Endothelial cell of umbilical vein (primary cell): ENCODE measurements at places on chromosomes 3 and 15. TPM values are rescaled to one million over a fixed set of nuclear protein-coding genes. Genes with fewer than 3 reads are reported as not detected.

DNA sequence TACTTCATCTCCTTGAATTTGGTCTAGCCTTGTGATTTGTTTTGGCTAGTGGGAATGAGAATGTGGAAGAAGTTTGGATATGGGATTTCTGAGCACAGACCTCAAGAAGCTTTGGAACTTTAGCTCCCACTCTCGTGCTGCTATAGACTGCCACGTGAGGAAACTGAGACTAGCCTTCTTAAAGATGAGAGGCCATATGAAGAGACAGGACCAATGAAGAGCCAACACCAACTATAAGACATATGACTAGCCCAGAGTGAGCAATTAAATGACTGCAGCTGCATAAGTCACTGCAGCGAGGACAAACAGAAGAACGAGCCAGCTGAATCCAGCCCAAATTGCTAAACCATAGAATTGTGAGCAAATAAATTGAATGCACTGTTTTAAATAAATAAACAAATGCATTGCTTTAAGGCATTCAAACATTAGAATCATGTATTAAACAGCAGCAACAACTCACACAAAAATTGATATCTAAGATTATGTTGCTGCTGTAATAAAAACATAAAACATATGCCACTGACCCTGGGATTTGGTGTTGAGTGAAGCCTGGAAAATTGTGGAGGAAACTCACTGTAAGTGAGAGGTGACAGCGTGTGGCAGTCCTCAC is 15.7 kb upstream of the CNTN4 start:
- H3K36me3 ChIP-seq, result no peaks in the 10 kb centered on the region
- DNase-seq, result no peak
- H3K4me1 ChIP-seq, result no peaks in the 10 kb centered on the region
- no peak overlapping the region for H3K27ac ChIP-seq
- no peaks in the 10 kb centered on the region for H3K27me3 ChIP-seq

DNA sequence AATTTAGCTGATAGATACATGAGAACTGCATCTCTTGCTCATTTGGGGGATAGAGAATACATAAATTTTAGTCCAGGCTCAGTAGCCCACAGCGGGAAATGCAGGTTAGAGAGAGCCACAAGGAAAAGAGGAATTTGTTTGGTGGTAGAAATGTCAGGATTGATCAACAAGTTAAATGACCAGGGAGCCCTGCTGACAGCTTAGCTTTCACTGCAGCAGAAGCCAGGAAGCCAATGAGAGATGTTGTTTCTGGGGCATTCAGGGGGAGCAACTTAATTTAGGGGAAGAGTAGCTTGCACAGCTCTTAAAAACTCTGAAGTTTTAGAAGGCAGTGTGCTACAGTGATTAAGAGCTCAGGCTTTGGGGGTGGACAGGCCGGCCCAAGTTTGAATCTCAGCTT is 22.7 kb downstream of the ARHGEF26 start:
- no peak overlapping the region for H3K27ac ChIP-seq
- no peak overlapping the region for H3K4me3 ChIP-seq
- H3K4me1 ChIP-seq, result no peaks in the 10 kb centered on the region
- no peaks in the 10 kb centered on the region for H3K27me3 ChIP-seq
- H3K36me3 ChIP-seq, result no peaks in the 10 kb centered on the region

GRCh38 chr15:58336161-58336560 is 95.6 kb upstream of the LIPC start:
- H3K4me3 ChIP-seq, result no peak overlapping the region
- no peak overlapping the region for H3K27ac ChIP-seq
- H3K36me3 ChIP-seq, result no peaks in the 10 kb centered on the region
- H3K4me1 ChIP-seq, result peaks cover 17% of the 10 kb centered on the region
- no peak for DNase-seq

GRCh38 chr3:12782172-12782815 is 14.2 kb upstream of the CAND2 start:
- no peak overlapping the region for H3K27ac ChIP-seq
- H3K4me3 ChIP-seq, result no peak overlapping the region
- no peaks in the 10 kb centered on the region for H3K4me1 ChIP-seq
- DNase-seq, result no peak

DNA sequence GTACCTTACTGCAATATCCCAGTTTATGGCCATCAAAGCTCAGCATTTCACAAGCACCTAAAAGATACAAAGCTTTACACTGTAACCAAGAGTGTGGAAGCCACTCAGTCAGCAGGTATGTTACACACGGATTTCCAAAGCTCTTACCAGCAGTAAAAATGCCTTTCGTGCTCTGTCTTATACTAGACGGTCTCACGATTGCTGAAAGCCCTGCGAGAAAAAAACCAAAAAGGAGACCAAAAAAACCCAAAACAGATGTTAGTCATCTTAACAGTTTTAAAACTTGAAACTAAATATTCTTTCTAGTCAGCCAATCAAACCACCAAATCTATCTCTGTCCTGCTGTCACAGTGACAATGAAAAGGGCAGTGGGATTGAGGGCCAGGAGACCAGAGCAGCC is 39.0 kb downstream of the TAMM41 start:
- H3K27ac ChIP-seq, result no peak overlapping the region
- no peaks in the 10 kb centered on the region for H3K27me3 ChIP-seq
- H3K4me3 ChIP-seq, result no peak overlapping the region
- H3K36me3 ChIP-seq, result no peaks in the 10 kb centered on the region

DNA sequence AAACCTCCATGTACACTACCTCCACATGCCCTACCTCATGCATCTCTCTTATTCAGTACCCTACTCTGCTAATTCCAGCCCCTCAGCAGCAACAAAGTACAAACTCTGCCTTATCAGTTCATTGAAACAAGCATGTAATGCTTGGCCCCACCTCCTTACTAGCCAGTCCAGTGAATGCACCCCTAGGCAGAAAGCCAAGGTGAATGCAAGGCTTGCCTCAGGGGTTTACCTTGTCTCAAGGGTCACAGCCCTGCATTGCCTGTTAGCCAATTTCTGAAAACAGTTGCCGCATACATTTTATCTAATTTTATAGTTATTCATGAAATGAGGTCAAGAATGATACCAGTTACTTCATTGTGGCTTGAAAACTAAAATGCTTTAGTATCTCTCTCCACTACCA is 576.4 kb downstream of the FHIT start:
- H3K27me3 ChIP-seq, result no peaks in the 10 kb centered on the region
- H3K36me3 ChIP-seq, result no peaks in the 10 kb centered on the region
- no peaks in the 10 kb centered on the region for H3K4me1 ChIP-seq
- no peak for DNase-seq

DNA sequence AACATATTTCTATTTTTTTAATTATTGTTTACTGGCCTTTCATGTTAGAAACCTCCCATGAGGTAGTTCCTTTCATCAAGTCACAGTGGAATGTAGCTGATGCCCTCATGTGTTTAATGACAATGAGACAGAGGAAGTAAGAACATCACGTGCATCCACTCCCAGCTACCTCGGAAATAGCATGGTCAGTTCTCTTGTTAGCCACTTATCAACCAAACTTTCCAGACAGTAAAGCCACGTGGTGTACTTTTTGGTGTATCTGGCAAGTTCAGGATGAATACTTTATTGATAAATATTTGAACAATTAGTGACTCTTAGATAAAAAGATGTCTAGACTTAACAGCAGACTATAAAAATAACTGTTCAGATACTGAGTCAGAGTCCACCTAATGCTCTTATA is 781.7 kb downstream of the MECOM start:
- H3K36me3 ChIP-seq, result no peaks in the 10 kb centered on the region
- H3K27me3 ChIP-seq, result no peaks in the 10 kb centered on the region
- peaks cover 27% of the 10 kb centered on the region for H3K4me1 ChIP-seq
- H3K4me3 ChIP-seq, result no peak overlapping the region

- H3K36me3 ChIP-seq, result no peaks in the 10 kb centered on the region
- peaks cover 3% of the 10 kb centered on the region for H3K4me1 ChIP-seq
- no peaks in the 10 kb centered on the region for H3K27me3 ChIP-seq
- H3K4me3 ChIP-seq, result no peak overlapping the region
- DNase-seq, result no peak
Measured at GRCh38 chr3:40108643-40109042, 200.9 kb upstream of the EIF1B start.

DNA sequence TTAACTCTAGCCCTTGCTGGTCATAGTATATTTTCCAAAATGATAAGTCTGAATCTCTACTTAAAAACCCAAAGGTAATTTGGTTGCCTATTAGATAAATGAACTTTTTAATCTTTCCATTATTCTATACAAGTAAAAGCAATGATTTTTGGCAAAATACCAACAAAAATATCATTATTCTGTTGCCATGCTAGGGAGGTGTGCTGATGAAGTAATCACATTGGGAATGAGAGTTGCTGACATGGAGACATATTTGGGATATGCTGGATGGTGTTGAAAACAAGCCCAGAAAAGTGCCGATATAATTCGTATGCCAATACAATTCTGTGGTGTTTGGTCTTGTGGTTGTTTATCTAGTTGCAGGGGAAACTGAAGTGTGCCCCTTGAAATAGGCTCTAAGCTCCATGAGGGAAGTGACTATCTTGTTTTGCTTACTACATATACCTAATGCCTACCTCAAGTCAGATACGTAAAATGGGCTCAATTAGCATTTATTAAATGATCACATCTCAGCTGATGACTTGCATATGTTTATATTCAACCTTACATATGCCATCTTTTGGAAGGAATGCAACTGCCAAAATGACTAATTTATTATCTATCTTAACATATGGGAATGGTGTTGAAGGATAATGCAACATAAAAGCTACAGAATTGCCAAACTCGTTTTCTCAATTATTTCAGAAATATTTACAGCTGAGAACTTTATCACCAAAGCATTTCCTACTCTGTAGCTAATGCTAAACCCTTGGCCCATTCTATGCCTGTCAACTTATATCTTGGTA is 5.8 kb downstream of the TOPBP1 start:
- H3K4me3 ChIP-seq, result no peak overlapping the region
- peaks cover 12% of the 10 kb centered on the region for H3K36me3 ChIP-seq
- H3K27me3 ChIP-seq, result no peaks in the 10 kb centered on the region
- peaks cover 11% of the 10 kb centered on the region for H3K4me1 ChIP-seq
- peak; percentile 25 for DNase-seq

DNA sequence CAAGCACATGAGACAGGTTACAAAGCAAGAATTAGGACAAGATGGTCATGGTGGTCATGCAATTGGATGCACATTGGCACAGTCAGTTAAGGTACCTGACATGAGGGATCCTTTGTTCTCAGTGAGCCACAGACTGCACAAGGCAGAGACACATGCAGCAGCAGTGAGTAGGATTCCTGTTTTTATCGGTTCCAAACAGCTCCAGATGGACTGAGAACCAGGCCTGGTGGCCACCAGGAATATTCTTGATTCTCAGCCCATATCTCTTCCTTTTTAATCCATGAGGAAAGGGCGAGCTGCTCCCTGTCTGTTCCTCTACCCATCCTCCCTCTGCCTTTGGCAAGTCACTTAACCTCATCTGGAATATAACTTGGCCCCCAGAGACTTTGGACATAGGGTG is 410.8 kb downstream of the GAP43 start:
- no peak for DNase-seq
- H3K27ac ChIP-seq, result no peak overlapping the region
- no peaks in the 10 kb centered on the region for H3K36me3 ChIP-seq

DNA sequence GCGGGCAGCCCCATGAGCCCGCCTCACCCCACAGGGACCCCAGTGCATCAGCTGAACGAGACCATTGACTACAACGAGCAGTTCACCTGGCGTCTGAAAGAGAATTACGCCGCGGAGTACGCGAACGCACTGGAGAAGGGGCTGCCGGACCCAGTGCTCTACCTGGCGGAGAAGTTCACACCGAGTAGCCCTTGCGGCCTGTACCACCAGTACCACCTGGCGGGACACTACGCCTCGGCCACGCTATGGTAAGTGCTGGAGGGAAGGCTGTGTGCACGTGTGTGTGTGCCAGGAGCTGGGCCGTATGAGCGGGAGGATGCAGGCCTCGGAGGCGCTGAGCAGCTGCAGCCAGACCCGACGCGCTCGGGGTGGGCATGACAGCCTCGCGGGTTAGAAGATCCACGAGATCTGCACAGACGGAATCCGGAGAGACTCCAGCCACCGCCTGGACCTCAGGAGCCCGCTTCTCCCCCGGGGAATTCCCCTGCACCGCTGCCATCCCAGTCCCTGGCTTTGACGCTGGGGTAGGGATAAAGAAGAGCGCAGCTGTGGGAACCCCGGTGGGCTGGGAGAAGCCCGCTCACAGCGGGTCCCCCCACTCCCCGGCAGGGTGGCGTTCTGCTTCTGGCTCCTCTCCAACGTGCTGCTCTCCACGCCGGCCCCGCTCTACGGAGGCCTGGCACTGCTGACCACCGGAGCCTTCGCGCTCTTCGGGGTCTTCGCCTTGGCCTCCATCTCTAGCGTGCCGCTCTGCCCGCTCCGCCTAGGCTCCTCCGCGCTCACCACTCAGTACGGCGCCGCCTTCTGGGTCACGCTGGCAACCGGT is 2.6 kb downstream of the DUOXA2 start:
- H3K27ac ChIP-seq, result no peak overlapping the region
- no peak overlapping the region for H3K4me3 ChIP-seq
- H3K27me3 ChIP-seq, result peaks cover 61% of the 10 kb centered on the region

DNA sequence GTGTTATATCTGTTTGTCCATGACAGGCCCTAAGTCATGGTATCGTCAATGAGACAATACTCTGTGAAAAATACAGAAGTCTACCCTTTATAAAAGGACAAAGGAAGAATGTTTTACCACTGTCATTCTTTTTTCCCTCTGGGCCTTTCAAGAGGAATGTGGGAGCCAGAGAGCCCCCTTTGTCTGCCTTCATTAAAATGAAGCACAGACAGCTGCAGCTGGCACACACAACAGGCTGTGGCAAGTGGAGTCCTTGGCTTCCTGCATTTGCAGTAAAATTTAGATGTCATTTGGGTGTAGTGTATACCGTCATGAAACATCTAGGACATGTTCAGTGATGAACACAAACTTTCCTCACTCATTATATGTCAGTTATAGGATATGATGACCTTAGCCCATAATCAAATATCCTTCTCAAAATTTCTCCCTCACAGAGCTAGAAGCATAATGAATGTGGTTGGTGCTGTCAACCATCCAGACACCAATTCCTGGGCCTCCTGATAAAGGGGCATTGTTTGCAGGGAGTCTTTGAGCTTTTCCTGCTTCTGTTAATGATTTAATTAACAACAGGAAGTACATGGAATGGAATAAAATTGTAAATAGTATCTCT is 76.4 kb downstream of the DHX36 start:
- no peak overlapping the region for H3K4me3 ChIP-seq
- H3K27ac ChIP-seq, result no peak overlapping the region
- no peaks in the 10 kb centered on the region for H3K27me3 ChIP-seq
- H3K36me3 ChIP-seq, result no peaks in the 10 kb centered on the region
- no peak for DNase-seq

Gene GPD1L
- total RNA-seq, result 11.3 and 12.9 TPM in 2 replicates

Gene TMEM207
- total RNA-seq, result not detected in 2 replicates

Gene IL16
- 0.99 and 2.1 TPM in 2 replicates for total RNA-seq
